ENCODE measurements at places on chromosomes 12 and 14. TPM values are rescaled to one million over a fixed set of nuclear protein-coding genes. Genes with fewer than 3 reads are reported as not detected.

The KLHL33 gene
- total RNA-seq, result not detected

The KRT6B gene
- total RNA-seq, result not detected

The APOF gene
- total RNA-seq, result not detected

The C12orf56 gene
- not detected for total RNA-seq

The CDCA4 gene
- 46.8 TPM for total RNA-seq

The PIWIL1 gene
- not detected for total RNA-seq

The TOMM20L gene
- not detected for total RNA-seq

The CPNE6 gene
- not detected for total RNA-seq

The BEST3 gene
- total RNA-seq, result 2.7 TPM

The GLIPR1L1 gene
- not detected for total RNA-seq

The RIMBP2 gene
- not detected for total RNA-seq

The COA8 gene
- total RNA-seq, result 46.2 TPM

The ZNF891 gene
- total RNA-seq, result 0.21 TPM

The PLBD1 gene
- 3.8 TPM for total RNA-seq

The GLRX5 gene
- 74.0 TPM for total RNA-seq

The ASCL1 gene
- total RNA-seq, result not detected

The SLC24A4 gene
- 0.14 TPM for total RNA-seq

The TTC9 gene
- 2.3 TPM for total RNA-seq

The BCL2L14 gene
- not detected for total RNA-seq

The GUCY2C gene
- total RNA-seq, result not detected

The PLA2G1B gene
- not detected for total RNA-seq

The ABCD2 gene
- total RNA-seq, result not detected

The HEBP1 gene
- total RNA-seq, result 66.0 TPM

All from A549 treated with RU486 at 1 μM for 4 hours (cell line).